ENCODE measurements at places on chromosomes 2 and 18. TPM values are rescaled to one million over a fixed set of nuclear protein-coding genes. Genes with fewer than 3 reads are reported as not detected.

GRCh38 chr2:81767187-81767912, 1462.8 kb upstream of the LRRTM1 start:
- H3K4me1 ChIP-seq: no peaks in the 10 kb centered on the region
- no peak for DNase-seq
- H3K36me3 ChIP-seq: no peaks in the 10 kb centered on the region
- no peak overlapping the region for H3K4me3 ChIP-seq
- H3K27ac ChIP-seq: no peak overlapping the region

GRCh38 chr2:219918254-219918653, 290.8 kb downstream of the SLC4A3 start:
- no peak for DNase-seq
- no peak overlapping the region for H3K27ac ChIP-seq
- no peaks in the 10 kb centered on the region for H3K4me1 ChIP-seq
- no peak overlapping the region for H3K4me3 ChIP-seq
- H3K27me3 ChIP-seq: no peaks in the 10 kb centered on the region
- no peaks in the 10 kb centered on the region for H3K36me3 ChIP-seq

GRCh38 chr18:11783716-11784331, 67.4 kb upstream of the CHMP1B start:
- H3K27ac ChIP-seq: no peak overlapping the region
- no peak overlapping the region for H3K4me3 ChIP-seq
- H3K36me3 ChIP-seq: no peaks in the 10 kb centered on the region
- no peaks in the 10 kb centered on the region for H3K4me1 ChIP-seq

The LHCGR gene
- not detected for polyA plus RNA-seq

- H3K27me3 ChIP-seq: no peaks in the 10 kb centered on the region
- no peak overlapping the region for H3K27ac ChIP-seq
- no peaks in the 10 kb centered on the region for H3K36me3 ChIP-seq
- no peaks in the 10 kb centered on the region for H3K4me1 ChIP-seq
- no peak for DNase-seq
- no peak overlapping the region for H3K4me3 ChIP-seq
Measured at GRCh38 chr2:133972786-133973185, 281.1 kb upstream of the MGAT5 start.

DNA sequence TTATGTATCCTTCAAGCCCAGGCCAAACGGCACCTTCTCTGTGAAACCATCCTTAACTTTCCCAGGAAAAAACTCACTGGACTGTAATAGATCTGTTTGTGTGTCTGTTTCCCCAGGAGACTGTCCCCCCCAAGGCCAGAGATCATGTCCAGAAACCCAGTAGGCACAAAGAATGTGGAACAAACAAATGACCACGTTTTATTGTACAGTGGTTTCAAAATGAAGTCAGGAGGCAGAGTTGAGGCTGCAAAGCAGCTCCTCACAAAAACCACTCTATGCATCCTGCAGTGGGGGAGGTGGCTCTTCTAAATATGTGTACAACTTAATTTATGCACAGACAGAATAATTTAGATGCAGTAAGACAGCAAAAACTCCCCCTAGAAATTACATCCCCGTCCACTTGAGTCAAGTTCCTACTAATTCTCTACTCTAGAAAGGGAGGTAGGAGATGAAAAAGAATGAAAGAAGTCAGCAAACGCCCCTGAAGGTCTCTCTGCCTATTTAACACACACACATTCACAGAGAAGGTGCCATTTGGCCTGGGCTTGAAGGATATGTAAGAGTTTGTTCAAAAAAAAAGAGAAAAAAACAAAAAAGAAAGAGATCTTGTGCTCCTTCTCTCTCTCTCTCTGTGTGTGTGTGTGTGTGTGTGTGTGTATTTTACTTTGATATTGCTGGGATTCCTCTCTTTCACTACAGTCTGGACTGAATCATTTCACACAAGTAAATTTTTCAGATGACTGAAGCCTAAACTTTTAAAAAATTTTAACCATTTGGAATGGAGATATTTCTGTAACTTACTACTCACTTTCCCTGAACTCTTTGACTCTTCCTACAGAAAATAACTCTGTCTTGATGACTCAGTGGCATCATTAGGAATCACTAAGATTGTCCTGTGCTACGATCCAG, 19.5 kb downstream of the BCL2 start:
- H3K27ac ChIP-seq: no peak overlapping the region
- H3K36me3 ChIP-seq: no peaks in the 10 kb centered on the region
- H3K4me1 ChIP-seq: peaks cover 4% of the 10 kb centered on the region
- DNase-seq: no peak

The RAB31 gene
- polyA plus RNA-seq: 3.2 TPM

GRCh38 chr2:11963966-11964365, 217.5 kb downstream of the LPIN1 start:
- H3K27ac ChIP-seq: no peak overlapping the region
- no peaks in the 10 kb centered on the region for H3K27me3 ChIP-seq
- no peak overlapping the region for H3K4me3 ChIP-seq
- DNase-seq: no peak
- no peaks in the 10 kb centered on the region for H3K36me3 ChIP-seq
- H3K4me1 ChIP-seq: no peaks in the 10 kb centered on the region

GRCh38 chr2:10584242-10584753, 105.5 kb downstream of the NOL10 start:
- peaks cover 14% of the 10 kb centered on the region for H3K4me1 ChIP-seq
- H3K27ac ChIP-seq: no peak overlapping the region
- DNase-seq: no peak
- H3K4me3 ChIP-seq: no peak overlapping the region
- peaks cover 9% of the 10 kb centered on the region for H3K36me3 ChIP-seq
- no peaks in the 10 kb centered on the region for H3K27me3 ChIP-seq

DNA sequence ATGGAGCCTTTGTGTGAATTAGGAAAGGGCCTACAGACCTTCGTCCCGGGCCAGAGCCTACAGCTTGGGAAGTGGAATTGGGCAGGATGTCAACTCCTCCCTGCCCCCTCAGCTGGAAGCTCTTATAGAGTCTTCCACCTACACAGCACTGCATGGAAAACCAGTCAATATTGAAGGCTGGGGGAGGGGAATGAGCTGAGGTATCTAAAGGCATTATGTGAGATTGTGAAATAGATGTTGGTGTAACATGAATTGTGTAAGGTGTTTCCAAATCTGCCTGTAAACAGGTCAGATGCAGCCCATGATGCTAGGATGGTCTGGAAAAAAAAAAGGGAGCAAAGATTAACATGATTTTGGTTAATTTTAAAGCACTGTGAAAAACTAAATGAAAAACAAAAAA, 433.5 kb upstream of the POU3F3 start:
- no peaks in the 10 kb centered on the region for H3K27me3 ChIP-seq
- H3K36me3 ChIP-seq: no peaks in the 10 kb centered on the region
- no peak overlapping the region for H3K27ac ChIP-seq
- no peak overlapping the region for H3K4me3 ChIP-seq

The CELF4 gene
- polyA plus RNA-seq: 10.0 TPM

The SCYGR3 gene
- polyA plus RNA-seq: not detected

The DSG4 gene
- polyA plus RNA-seq: not detected

DNA sequence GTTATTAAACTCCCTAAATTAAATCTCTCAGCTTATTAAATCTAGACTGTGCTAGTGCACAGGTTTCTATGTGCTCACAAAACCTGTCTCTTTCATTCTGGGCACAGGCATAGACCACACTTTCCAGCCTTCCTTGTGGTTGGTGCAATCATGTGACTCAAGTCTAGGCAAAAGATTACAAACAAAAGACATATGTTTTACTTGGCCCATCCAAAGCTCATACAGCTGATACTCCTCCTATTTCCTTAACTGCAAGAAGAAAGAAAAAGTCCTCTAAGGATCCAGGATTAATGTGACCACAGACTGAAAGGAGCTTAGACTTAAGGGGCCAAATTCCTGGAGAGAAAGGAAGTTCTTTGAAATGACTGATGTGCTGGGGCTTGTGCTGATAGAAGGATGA, 731.3 kb upstream of the RAB6C start:
- H3K27ac ChIP-seq: no peak overlapping the region
- no peak overlapping the region for H3K4me3 ChIP-seq
- DNase-seq: no peak
- no peaks in the 10 kb centered on the region for H3K36me3 ChIP-seq

GRCh38 chr2:168086851-168087250, 160.5 kb downstream of the STK39 start:
- DNase-seq: no peak
- H3K4me3 ChIP-seq: no peak overlapping the region
- H3K27me3 ChIP-seq: no peaks in the 10 kb centered on the region
- no peaks in the 10 kb centered on the region for H3K36me3 ChIP-seq
- H3K27ac ChIP-seq: no peak overlapping the region
- H3K4me1 ChIP-seq: no peaks in the 10 kb centered on the region

The REG1B gene
- 20,052 TPM for polyA plus RNA-seq

The ZC3H8 gene
- polyA plus RNA-seq: 4.7 TPM

DNA sequence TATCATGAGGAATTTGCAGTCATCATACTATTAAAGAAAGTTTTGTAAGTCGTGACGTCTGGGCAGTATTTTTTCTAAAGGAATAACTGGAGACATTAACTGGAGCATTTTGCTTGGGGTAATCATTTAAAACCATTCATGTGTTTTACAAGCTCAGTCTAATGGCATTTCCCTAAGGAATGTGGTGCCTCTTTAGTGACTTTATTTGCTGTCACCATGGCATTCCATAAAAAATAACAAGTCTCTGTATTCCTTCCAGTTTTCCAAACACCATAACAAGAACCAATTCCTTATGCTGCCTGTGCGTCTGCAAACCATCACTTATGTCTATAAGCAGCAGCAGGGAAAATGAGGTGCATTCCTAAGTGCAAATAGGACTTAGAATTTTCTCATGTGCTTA, 82.8 kb downstream of the EPB41L3 start:
- no peaks in the 10 kb centered on the region for H3K4me1 ChIP-seq
- DNase-seq: no peak
- H3K36me3 ChIP-seq: no peaks in the 10 kb centered on the region
- H3K27ac ChIP-seq: no peak overlapping the region

GRCh38 chr2:167028503-167028902, 140.2 kb downstream of the XIRP2 start:
- H3K4me3 ChIP-seq: no peak overlapping the region
- H3K27me3 ChIP-seq: no peaks in the 10 kb centered on the region

- no peak for DNase-seq
- no peaks in the 10 kb centered on the region for H3K36me3 ChIP-seq
- H3K27ac ChIP-seq: no peak overlapping the region
Measured at GRCh38 chr18:32674491-32674890, 98.3 kb downstream of the KLHL14 start.

The ECEL1 gene
- 0.99 TPM for polyA plus RNA-seq

The MYO1B gene
- polyA plus RNA-seq: 48.3 TPM

DNA sequence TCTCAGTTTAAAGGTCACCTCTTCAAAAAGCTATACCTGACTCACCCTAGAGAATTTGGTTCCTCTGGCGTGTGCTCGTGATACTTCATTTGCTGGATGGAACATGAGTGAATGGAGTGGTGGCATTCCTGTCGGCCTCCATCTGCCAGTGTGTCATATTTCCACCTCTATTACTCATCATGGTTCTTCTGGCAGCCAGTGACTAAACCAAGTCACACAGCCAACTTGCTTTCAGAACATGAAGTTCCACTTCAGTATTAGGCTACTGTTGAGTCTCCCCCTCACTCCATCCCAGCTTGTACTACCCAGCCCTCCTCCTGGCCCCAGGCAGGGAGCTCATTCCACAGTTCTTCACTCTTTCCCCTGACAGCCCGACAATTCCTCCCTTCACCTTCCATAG, 169.8 kb downstream of the MREG start:
- no peak overlapping the region for H3K4me3 ChIP-seq
- H3K36me3 ChIP-seq: no peaks in the 10 kb centered on the region
- H3K27me3 ChIP-seq: no peaks in the 10 kb centered on the region

- H3K4me3 ChIP-seq: no peak overlapping the region
- H3K36me3 ChIP-seq: no peaks in the 10 kb centered on the region
- no peaks in the 10 kb centered on the region for H3K4me1 ChIP-seq
- H3K27me3 ChIP-seq: no peaks in the 10 kb centered on the region
Measured at GRCh38 chr2:121567452-121567851, 36.8 kb downstream of the RNU4ATAC start.

The CDH7 gene
- not detected for polyA plus RNA-seq

The ZNF892 gene
- 0.63 TPM for polyA plus RNA-seq

- H3K4me1 ChIP-seq: no peaks in the 10 kb centered on the region
- H3K36me3 ChIP-seq: no peaks in the 10 kb centered on the region
- H3K4me3 ChIP-seq: no peak overlapping the region
- H3K27ac ChIP-seq: no peak overlapping the region
- DNase-seq: no peak
- H3K27me3 ChIP-seq: no peaks in the 10 kb centered on the region
Measured at GRCh38 chr18:6484659-6485058, 69.9 kb upstream of the L3MBTL4 start.

- no peaks in the 10 kb centered on the region for H3K36me3 ChIP-seq
- no peak for DNase-seq
- H3K27me3 ChIP-seq: no peaks in the 10 kb centered on the region
- H3K4me3 ChIP-seq: no peak overlapping the region
- no peaks in the 10 kb centered on the region for H3K4me1 ChIP-seq
Measured at GRCh38 chr18:666177-666576, 8.7 kb downstream of the TYMS start.

GRCh38 chr2:216066230-216066629, 15.4 kb downstream of the PECR start:
- H3K27ac ChIP-seq: no peak overlapping the region
- no peak overlapping the region for H3K4me3 ChIP-seq
- H3K27me3 ChIP-seq: no peaks in the 10 kb centered on the region
- no peak for DNase-seq

DNA sequence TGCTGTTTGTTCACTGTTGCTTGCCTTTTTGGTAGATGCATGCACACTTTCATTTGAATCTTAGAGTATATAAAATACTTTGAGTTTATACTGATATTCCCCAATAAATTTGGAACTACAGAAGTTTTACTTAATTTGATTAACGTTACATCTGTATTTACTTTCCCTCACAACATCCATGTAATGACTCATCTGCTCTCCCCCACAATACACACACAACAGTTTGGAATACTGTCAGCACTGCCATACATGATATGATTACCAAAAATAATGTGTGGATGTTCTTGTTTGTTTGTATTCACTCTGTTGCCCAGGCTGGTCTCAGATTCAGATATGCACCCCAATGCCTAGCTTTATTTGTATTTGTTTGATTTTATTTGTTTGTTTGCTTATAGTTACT, 144.2 kb downstream of the WDR7 start:
- no peaks in the 10 kb centered on the region for H3K27me3 ChIP-seq
- no peak overlapping the region for H3K27ac ChIP-seq
- no peak for DNase-seq
- no peaks in the 10 kb centered on the region for H3K36me3 ChIP-seq

GRCh38 chr18:46054956-46055837, 16.9 kb downstream of the PSTPIP2 start:
- H3K36me3 ChIP-seq: no peaks in the 10 kb centered on the region
- no peak overlapping the region for H3K4me3 ChIP-seq
- no peak overlapping the region for H3K27ac ChIP-seq
- H3K4me1 ChIP-seq: peaks cover 3% of the 10 kb centered on the region

- no peaks in the 10 kb centered on the region for H3K27me3 ChIP-seq
- H3K27ac ChIP-seq: no peak overlapping the region
- DNase-seq: no peak
- H3K4me3 ChIP-seq: no peak overlapping the region
Measured at GRCh38 chr18:55253814-55254213, 294.6 kb upstream of the CCDC68 start.

The ING5 gene
- 63.9 TPM for polyA plus RNA-seq

- no peaks in the 10 kb centered on the region for H3K36me3 ChIP-seq
- H3K27me3 ChIP-seq: no peaks in the 10 kb centered on the region
- no peak for DNase-seq
- H3K27ac ChIP-seq: no peak overlapping the region
- no peak overlapping the region for H3K4me3 ChIP-seq
- no peaks in the 10 kb centered on the region for H3K4me1 ChIP-seq
Measured at GRCh38 chr2:113216321-113216720, 42.5 kb downstream of the PSD4 start.

- H3K4me1 ChIP-seq: no peaks in the 10 kb centered on the region
- peak overlapping the region; percentile 49 for H3K27ac ChIP-seq
- H3K36me3 ChIP-seq: no peaks in the 10 kb centered on the region
- DNase-seq: peak; percentile 26
Measured at GRCh38 chr2:216057688-216058193, 23.9 kb downstream of the PECR start.

Measured in pancreas (tissue), 10 donors.